T-helper 17 cell (primary cell): ENCODE measurements at places on chromosomes 12 and 14.

DNA sequence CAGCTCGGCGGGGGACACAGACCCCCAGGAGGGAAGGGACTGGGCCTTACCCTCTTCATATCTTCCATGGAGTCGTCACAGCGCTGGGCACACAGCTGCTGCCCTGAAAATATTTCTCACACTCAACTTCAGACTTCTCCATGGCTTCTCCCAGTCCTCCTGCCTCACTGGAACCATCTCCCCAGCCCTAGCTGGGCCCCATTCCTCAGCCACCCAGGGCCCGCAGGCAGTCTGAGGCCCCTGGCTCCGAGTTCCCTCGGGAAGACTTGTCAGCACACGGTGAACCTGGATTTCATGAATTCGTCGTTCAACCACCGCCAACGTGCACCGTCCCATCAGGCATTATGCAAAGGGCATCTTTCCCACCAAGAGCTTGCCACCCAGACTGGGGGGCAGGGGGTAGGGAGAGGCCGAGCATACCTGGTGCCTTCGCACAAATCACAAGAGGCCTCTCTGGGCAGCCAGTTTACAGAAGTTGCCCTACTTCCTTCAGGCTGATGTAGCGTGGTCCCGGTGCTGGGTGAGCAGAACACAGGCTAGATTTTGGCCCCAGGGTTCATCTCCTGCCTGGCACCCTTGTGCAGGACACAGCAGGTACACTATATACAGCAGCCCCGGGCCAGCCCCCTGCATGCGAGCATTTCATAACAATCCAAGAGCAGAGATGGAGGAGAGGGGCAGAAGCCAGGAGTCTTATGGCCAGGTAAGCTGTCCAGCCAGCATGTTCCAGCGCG, 44.2 kb downstream of the LTBP2 start:
- H3K4me3 ChIP-seq: no peak overlapping the region
- H3K4me1 ChIP-seq: peaks cover 13% of the 10 kb centered on the region
- H3K27ac ChIP-seq: no peak overlapping the region
- no peaks in the 10 kb centered on the region for H3K27me3 ChIP-seq
- no peaks in the 10 kb centered on the region for H3K36me3 ChIP-seq

DNA sequence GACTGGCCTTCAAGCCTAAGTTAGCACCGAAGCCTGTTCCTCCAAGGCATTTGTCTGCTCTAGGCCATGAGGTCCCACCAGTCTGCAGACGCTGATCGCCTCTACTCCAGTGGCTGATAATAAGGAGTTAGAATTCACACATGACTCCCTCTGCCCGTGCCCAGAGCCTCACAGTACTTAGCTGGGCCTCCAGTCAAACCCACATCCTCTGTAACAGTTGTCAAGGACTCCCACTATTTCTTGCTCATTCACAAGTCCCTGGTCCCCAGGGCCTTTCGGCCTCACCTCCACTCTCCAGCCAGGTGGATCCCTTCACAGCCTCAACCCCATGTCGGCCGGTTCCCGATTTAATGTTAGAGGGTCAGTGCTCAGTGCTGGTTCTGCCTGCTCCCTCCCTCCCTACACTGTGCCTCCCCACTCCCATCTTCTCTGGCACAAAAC, 6.3 kb upstream of the KRT5 start:
- H3K4me1 ChIP-seq: peaks cover 3% of the 10 kb centered on the region
- H3K4me3 ChIP-seq: no peak overlapping the region
- no peak overlapping the region for H3K27ac ChIP-seq
- DNase-seq: no peak
- peaks cover 28% of the 10 kb centered on the region for H3K27me3 ChIP-seq

DNA sequence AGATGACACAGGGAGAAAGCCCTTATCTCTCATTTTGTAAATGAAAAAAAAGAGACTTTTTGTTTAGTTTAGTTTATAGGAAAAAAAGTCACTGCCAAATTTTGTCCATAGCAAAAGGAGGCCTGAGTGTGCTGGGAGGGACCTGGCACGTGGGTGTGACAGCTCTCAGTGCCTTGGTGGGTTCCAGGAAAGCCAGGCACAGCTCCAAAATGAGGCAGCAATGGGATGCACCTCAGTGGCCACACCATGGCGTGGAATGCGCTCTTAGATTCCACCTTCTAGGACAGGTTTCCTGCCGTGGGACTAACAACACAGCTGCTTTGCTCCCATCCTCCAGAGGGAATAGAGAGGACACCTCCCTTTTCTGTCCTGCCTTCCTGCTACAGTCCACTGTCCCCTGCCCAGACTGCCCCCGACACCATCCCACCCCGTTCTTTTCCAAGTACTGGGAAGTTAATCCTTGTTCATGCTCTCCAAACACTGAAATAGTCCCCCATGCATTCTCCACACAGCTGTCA, 207.6 kb downstream of the EMP1 start:
- H3K4me1 ChIP-seq: no peaks in the 10 kb centered on the region
- H3K4me3 ChIP-seq: no peak overlapping the region
- no peak for DNase-seq

GRCh38 chr14:79369359-79370332, 841.7 kb downstream of the DIO2 start:
- H3K36me3 ChIP-seq: no peaks in the 10 kb centered on the region
- H3K27me3 ChIP-seq: no peaks in the 10 kb centered on the region
- no peak overlapping the region for H3K27ac ChIP-seq

DNA sequence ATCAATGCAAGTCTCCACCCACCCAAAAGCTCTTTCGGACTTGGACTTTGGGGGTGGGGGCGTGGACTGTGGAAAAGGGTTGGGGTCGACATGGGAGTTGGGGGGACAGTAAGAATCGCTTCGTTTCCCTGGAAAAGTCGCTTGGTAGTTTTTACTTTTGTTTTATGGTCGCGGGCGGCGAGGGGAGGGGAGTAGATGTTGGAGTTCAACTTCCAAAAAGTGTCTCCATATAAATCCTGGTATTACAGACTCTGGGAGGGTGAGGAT, 568 bp upstream of the BCL11B start:
- no peak for DNase-seq
- H3K27ac ChIP-seq: peak overlapping the region; percentile 100
- peaks cover 35% of the 10 kb centered on the region for H3K4me1 ChIP-seq
- peak overlapping the region; percentile 99 for H3K4me3 ChIP-seq
- peaks cover 17% of the 10 kb centered on the region for H3K36me3 ChIP-seq
- no peaks in the 10 kb centered on the region for H3K27me3 ChIP-seq

- no peak overlapping the region for H3K27ac ChIP-seq
- H3K4me1 ChIP-seq: peaks cover 28% of the 10 kb centered on the region
- DNase-seq: no peak
- H3K36me3 ChIP-seq: peaks cover 2% of the 10 kb centered on the region
- no peaks in the 10 kb centered on the region for H3K27me3 ChIP-seq
- peak overlapping the region; percentile 84 for H3K4me3 ChIP-seq
Measured at GRCh38 chr12:124389725-124390441, 95.0 kb downstream of the RFLNA start.

DNA sequence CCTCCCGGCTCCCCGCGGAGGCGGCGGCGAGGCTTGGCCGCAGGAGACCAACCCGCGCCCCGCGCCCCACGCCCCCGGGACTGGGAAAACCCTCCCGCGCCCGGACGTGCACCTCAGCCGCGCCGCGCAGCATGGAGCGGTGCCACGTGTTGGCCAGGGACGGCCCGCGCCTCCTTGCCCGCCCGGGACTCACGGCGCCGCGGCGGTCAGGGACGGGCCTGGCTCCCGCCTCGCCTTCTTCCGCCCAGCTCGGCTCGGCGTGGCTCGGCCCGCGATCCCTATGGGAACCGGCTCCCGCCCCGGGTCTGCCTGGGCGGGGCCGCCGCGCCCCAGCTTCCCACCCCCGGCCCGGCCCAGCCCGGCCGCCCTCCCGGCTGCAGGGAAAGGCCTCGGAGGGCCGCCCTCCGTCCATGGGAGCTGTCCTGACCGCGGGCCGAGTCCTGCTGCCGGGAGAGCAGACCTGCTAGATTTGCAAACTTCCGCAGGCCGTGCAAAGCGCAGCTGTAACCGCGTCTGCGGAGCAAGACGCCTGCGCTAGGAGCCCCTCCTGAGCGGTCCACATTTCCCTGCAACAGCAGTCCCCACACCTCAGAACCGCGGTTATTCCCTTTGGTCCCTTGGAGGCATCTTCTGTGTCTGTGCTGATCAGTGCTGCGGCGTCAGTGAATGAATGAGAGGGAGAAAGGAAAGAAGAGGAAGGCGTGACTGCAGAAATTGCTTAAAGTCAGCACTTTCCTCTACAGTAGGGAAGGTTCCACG, at the start of gene CDKL1:
Gene CDKL1, minus strand, starts transcription at position 251 of the 759 bp plus-strand sequence. CDS start 1,013 bp downstream, outside the sequence.
- peaks cover 2% of the 10 kb centered on the region for H3K36me3 ChIP-seq
- no peaks in the 10 kb centered on the region for H3K27me3 ChIP-seq

DNA sequence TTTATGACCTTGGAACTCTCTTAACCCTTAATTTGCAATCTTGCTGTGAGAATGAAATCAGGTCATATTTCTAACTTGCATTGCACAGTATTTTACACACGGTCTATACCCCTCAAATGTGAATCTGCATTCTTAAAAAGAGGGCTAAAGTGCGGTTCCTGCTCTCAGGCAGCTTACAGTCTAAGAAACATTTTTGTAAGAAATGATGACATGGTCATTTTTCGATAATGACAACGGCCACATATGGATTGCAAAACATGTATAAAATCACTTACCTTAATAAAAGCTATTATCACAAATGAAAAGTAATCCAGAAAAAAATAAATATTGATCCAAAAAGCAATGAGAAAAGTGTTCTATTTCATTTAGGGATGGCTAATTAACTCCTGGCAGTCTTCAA, 24.8 kb upstream of the TMEM132D start:
- no peaks in the 10 kb centered on the region for H3K4me1 ChIP-seq
- H3K36me3 ChIP-seq: no peaks in the 10 kb centered on the region
- H3K27ac ChIP-seq: no peak overlapping the region

DNA sequence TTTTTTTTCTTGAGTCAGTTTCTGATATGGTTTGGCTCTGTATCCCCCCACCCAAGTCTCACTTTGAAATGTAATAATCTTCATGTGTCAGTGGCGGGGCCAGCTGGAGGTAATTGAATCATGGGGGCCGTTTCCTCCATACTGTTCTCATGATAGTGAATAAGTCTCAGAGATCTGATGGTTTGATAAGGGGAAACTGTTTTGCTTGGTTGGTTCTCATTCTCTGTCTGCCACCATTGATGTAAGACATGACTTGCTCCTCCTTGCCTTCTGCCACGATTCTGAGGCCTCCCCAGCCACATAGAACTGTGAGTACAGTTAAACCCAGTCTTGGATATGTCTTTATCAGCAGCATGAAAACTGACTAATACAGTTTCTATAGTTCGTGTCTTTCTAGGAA, 42.9 kb downstream of the WNK1 start:
- H3K27ac ChIP-seq: peak overlapping the region; percentile 88
- H3K4me1 ChIP-seq: peaks cover 39% of the 10 kb centered on the region
- H3K27me3 ChIP-seq: no peaks in the 10 kb centered on the region
- H3K4me3 ChIP-seq: peak overlapping the region; percentile 73

DNA sequence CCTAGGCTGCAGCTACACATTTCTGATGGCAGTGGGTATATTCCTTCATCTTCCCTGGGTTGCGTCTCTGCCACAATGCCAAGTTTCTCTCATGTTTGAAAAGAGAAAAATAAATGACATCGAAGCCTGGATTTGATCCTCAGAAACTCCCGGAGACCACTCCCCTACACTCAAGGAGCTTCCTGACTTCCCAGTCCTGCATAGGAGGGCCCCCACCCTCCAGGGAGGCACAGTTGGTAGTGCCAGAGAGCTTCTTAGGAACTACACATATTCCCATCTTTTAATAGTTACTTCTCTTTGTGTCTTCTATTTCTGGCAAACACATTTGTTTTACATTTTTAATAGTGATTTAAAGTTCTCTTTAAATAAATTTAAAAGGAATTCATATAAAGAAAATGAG, 30.7 kb downstream of the AP5M1 start:
- no peak overlapping the region for H3K4me3 ChIP-seq
- H3K36me3 ChIP-seq: no peaks in the 10 kb centered on the region
- no peaks in the 10 kb centered on the region for H3K4me1 ChIP-seq
- DNase-seq: no peak
- peaks cover 9% of the 10 kb centered on the region for H3K27me3 ChIP-seq
- H3K27ac ChIP-seq: no peak overlapping the region

DNA sequence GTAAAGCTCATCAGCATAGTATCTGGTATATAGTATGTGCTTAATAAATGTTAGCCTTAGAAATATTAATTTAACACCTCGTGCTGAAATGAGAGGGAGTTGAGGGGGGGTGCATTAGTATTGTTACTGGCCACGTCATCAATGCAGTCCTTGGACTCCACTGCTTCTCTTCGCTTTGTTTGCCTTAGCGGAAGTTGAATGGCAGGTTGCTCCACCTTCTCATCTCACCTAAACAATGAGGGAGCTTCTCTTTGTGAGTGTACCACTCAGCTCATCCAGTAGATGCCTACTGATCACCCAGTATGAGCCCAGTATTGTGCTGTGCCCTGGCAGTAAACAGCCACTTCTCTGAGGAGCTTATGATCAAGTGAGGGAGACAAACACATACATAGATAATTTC, 4.5 kb downstream of the TMEM117 start:
- H3K4me1 ChIP-seq: peaks cover 18% of the 10 kb centered on the region
- DNase-seq: no peak
- H3K27me3 ChIP-seq: no peaks in the 10 kb centered on the region
- no peak overlapping the region for H3K4me3 ChIP-seq

DNA sequence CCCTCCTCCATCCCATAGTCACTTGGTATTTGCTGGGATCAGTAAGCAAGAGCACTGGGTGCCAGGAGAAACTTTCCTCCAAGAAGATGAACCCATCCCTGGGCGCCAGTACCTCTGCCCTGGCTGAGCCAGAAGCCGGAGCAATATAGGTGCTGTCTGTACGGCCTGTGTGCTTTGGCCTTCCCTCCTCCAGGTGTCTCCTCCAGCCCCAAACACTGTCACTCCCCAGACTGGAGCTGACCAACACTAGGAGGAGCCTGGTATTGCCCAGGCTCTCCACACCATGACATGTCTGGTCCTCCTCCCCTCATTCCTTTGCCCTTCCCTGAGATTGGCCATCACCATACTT, 4.9 kb downstream of the GSTZ1 start:
- DNase-seq: no peak
- H3K27me3 ChIP-seq: no peaks in the 10 kb centered on the region
- H3K4me3 ChIP-seq: no peak overlapping the region
- H3K27ac ChIP-seq: no peak overlapping the region
- H3K4me1 ChIP-seq: peaks cover 12% of the 10 kb centered on the region
- H3K36me3 ChIP-seq: no peaks in the 10 kb centered on the region

DNA sequence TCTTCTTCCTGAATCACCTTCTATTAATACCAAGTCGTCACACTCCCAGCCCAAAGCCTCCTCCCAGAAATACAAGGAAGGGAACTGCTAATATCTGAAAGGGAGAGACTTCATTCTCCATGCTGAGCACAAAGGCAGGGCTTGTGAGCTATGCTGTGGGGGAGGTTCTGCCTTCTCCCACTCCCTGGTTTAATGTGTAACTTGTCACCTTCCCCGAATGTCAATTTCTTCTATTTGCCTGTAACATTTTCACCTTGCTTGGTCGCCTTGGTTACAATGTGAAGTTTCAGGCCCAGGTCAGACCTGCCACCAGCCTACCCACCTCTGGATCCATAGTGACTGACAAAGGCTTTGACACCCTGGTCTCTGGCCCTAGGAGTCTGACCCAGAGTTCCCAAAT, 82.0 kb upstream of the ESRRB start:
- H3K27me3 ChIP-seq: peaks cover 52% of the 10 kb centered on the region
- no peak overlapping the region for H3K4me3 ChIP-seq
- H3K27ac ChIP-seq: no peak overlapping the region
- no peak for DNase-seq
- no peaks in the 10 kb centered on the region for H3K4me1 ChIP-seq
- H3K36me3 ChIP-seq: no peaks in the 10 kb centered on the region
